Stimulated activated CD8-positive, alpha-beta memory T cell treated with anti-CD3 and anti-CD28 coated beads, Interleukin-4, amount 100 ng/mL, for 4 hours (primary cell): ENCODE measurements at places on chromosomes 5 and 9.

DNA sequence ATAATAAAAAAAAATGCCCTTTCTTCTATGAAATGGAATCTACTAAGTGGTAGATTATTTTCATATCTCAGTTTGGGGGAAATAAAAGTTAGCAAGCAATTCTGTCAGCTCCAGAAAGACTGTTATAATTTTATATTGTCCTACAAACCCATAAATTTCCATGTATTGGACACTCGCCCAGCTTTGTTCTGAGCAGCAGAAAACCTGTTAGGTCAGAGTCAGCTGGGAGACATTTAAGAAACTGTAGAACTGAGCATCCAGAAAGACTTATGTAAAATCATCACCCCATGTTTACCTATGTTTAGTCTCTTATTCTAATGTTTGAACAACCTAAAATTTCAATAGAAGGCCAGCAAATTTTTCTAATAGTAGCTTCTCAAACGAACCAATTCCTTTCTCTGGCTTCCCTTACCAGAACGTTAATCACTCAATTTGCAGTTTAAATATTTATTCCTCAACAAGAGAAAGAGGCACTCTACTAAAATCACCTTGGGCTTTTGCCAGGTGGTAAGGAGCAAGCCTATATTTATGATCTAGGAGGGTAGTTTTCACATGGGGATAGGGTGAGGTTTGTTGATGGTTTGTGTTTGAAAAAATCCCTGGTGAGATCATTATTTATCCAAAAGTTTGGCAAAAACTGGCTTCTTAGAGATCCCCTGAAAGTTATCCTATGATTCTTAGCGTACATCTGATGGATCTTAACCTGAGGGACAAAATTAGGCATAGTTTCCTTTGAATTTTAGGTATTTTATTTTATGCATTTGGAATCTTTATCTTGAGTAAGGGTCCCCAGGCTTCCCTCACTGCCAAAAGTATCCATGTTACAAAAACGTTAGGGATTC is 34.4 kb downstream of the MACROH2A1 start:
- DNase-seq = no peak

- DNase-seq = no peak
Observed at GRCh38 chr5:95617057-95617456, 2.8 kb upstream of the GPR150 start.

DNA sequence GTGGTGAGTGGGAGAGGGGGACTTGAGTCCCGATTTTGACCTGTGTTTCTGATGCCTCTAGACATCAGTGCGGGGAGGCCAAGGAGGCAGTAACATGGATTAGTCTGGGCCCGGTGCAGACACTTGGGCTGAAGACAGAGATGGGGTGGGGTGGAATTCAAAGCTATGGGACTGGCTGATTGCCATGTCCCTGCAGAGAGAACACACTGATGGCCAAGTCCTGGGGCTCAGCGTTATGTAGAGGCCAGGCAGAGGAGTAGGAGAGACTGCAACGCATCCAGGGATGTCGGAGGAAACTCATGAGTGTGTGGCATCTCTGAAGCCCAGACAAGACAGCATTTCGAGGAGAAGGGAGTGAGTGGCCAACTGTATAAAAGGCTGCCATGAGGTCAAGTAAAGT is 30.1 kb downstream of the PSD2 start:
- DNase-seq = no peak

DNA sequence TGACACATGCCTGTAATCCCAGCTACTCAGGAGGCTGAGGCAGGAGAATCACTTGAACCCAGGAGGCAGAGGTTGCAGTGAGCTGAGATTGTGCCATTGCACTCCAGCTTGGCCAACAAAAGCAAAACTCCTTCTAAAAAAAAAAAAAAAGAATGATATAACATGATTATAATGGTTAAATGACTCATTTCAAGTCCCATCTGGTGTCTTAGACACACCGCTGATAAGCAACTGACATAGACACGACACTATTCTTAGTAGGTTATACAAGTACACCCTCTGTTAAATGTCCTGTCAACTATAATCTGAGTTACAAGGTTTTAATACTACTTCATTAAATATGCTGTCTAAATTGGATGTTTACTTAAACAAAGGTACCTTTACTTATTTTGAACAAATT is 405.3 kb upstream of the CLINT1 start:
- DNase-seq = no peak

DNA sequence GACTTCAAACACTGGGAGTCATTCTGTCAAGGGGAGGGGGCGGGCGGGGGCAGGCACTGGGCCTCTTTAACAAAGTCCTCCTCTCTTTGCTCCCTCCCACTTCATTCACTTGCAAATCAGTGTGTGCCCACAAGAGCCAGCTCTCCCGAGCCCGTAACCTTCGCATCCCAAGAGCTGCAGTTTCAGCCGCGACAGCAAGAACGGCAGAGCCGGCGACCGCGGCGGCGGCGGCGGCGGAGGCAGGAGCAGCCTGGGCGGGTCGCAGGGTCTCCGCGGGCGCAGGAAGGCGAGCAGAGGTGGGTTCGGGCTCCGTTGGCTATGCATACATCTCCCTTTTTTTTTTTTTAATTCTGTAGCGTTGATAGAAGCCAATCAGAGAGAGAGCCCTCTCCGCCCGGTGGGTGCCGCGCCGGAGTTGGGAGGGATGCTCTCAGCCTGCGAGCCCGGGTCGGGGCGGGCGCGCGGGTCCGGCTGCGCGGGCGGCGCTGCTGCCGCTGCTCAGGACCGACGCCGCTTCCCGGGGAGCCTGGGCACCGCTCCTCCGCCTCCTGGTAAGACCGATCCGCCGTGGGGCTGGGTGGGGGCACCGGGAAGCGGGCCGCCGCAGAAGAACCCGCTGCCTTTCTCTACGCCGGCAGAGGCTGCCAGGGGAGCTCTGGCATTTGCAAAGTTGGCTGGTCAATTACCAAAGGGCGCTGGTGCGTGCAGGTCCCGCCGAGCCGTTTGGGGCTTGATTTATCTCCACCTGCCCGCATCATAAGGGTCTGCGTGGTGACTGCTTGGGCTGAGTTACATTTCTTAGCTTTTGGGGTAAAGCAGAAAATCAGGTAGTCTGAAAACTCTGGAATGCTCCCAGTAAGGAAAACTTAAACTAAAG is at the start of gene CDH6:
Gene CDH6, plus strand, starts transcription at position 96 of the 877 bp plus-strand sequence. CDS start 73,788 bp downstream, outside the sequence.
- DNase-seq = no peak

DNA sequence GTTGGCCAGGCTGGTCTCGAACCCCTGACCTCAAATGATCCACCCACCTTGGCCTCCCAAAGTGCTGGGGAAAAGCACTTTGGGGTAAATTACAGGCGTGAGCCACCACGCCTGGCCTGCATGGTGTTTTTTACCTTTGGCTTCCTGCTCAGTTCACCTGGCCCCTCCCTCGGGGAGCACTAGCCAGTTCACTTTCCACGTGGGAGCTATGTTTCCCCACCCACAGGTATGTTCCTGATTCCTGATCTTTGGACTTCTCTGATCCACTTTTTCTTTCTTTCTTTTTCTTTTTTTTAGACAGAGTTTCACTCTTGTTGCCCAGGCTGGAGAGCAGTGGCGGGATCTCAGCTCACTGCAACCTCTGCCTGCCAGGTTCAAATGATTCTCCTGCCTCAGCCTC is 15.8 kb downstream of the DAB2IP start:
- DNase-seq = no peak

DNA sequence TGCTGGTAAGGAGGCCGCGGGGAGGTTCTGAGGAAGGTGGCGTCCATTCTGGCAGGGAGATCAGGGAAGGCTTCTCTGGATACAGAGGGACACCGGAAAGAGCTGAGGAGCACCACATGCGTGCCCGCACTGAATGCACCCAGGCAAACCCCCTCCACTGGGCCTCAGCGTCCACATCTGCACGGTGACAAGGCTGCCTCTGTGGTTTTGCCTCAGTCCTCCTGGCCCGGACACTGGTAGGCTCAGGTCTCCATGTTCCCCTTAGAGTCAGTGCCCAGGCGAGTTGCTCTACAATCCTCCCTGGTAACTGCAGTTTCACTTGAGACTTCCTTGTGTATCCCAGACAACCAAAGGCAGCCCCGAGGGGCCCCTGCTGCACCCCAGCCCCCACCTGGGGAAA is 173.3 kb downstream of the MELK start:
- DNase-seq = no peak

- no peak for DNase-seq
Observed at GRCh38 chr9:137341227-137341626, 39.2 kb upstream of the NRARP start.

- no peak for DNase-seq
Observed at GRCh38 chr9:5110867-5111681, 74.4 kb downstream of the INSL6 start.

- no peak for DNase-seq
Observed at GRCh38 chr5:143148771-143149170, 254.7 kb downstream of the NR3C1 start.

DNA sequence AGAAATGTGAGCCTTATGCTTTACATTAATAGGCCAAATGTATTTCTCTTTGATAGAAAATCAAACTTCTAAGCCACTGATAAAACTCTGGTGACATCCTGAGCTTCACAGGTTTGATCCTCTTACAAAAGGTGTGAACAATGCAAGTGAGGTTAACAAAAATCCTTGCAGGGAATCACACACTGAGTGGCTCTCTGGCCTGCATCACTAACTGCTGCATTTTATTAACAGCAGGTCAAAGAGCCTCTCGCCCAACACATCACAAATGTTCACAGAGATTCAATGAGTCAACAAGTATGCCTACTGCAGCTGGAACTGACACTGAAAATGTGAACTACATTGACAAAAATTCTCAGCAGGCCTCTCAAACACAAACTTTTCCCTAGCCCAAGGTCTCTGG is 122.3 kb downstream of the SEMA5A start:
- DNase-seq = no peak

GRCh38 chr9:129362287-129363000 is 184.4 kb upstream of the IER5L start:
- DNase-seq = no peak

DNA sequence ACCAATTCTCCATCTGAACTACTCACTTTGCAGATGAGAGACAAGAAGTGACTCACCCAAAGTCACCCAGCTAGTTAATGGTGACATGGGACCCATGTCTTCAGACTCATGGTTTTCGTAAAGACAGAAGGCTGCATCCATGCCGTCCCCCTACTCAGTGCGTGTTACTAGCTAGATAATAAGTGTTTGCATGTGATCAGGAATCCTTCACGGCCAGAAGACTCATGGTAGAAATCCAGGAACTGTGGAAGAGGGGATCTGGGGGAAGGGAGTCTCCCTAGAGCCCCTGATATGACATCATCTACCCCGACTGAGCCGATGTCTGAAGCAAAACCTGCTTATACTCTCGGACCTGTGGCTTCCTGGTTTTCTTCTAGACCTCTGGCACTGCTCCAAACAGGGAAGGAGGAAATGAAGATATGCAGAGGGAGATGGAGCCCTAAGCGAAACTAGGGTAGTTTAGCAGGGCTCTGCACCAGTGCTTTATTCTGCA is 3.3 kb downstream of the RNF183 start:
- no peak for DNase-seq

- DNase-seq = no peak
Observed at GRCh38 chr5:88881571-88881971, 1.4 kb downstream of the MEF2C start.

- DNase-seq = no peak
Observed at GRCh38 chr5:75054134-75054930, 2.0 kb upstream of the GCNT4 start.

DNA sequence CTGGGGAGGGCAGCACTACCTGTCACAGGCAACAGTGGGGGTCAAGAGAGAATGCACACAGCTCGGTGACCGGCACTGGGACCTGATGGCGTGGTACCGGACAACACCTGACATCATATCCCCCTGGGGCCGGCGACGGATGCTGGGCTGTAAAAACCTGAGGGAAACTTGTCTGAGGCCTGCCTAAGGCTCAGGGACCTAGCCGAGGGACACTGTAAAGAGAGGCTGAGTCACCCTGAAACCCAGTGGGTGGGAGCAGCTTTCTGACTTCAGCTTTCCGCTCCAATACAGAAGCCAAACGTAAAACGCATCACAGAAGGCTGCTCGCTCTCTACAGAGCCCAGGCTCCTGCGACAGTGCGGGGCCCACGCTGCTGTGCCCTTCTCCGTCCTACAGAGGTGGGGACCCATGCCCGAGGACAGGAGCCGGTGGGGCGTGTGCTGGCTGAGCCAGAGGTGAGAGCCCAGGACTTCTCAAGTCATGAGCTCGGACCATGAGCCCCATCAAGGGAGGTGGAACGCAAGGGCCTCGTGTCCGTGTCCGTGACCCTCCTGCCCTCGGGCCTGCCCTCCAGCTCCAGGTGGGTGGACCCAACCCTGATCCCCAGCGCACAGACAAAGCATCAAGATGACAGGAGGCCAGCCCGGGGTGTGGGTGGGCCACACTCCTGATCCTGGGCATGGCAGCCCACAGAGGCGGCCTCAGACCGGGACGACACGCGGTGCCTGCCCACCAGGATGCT is 5.3 kb downstream of the RALGDS start:
- DNase-seq = no peak

- no peak for DNase-seq
Observed at GRCh38 chr9:98564714-98565113, 144.0 kb downstream of the GABBR2 start.

GRCh38 chr9:131060900-131061630 is 35.3 kb upstream of the AIF1L start:
- DNase-seq = no peak

DNA sequence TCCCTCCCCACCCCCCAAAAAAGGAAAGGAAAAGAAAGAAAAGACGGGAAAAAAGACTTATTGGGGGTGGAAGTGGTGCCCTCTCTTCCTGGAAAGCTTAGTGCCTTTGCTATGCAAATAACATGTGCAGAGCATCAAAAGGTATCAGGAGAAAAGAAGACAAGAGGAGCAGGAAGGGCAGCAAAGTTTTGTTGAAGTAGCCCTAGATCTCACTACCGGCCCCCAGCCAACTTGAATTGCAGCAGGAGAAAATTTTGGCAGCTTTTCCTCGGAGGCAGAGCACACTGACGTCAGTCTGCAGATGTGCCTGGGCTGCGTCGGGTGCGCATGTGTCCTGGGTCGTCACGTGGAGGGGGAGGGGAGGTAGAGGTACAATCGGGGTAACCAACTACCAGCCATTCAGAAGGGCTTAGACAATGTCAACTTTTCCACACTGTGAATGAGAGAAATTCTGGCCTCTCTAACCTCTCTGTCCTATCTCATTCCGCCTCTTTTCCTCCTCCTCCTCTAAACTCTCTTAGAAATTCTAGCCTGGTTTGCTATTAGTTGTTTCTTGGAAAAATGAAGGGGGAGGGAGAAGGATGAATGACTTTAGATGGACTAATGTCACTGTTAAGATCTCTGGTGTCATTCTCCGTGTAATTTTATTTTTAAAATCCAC is at the start of gene ADAMTS6:
Gene ADAMTS6, minus strand, starts transcription at position 286 of the 661 bp plus-strand sequence. CDS start 8,247 bp downstream, outside the sequence.
- DNase-seq = peak; percentile 63

GRCh38 chr5:170393235-170393634 is 4.1 kb upstream of the KCNMB1 start:
- no peak for DNase-seq

- no peak for DNase-seq
Observed at GRCh38 chr5:109186759-109187158, 223.0 kb downstream of the PJA2 start.
